IPS DF 19.7 (cell line): ENCODE measurements at places on chromosomes 7 and 10.

GRCh38 chr7:145265180-145265579 lies 429.3 kb upstream of the TPK1 start:
- DNase-seq, result no peak

- no peak for DNase-seq
Observed at GRCh38 chr7:96729820-96730219, 20.2 kb upstream of the SEM1 start.

- DNase-seq, result no peak
Observed at GRCh38 chr10:3756360-3756740, 28.7 kb downstream of the KLF6 start.

GRCh38 chr7:36605261-36606051 lies 118.8 kb downstream of the AOAH start:
- no peak for DNase-seq

DNA sequence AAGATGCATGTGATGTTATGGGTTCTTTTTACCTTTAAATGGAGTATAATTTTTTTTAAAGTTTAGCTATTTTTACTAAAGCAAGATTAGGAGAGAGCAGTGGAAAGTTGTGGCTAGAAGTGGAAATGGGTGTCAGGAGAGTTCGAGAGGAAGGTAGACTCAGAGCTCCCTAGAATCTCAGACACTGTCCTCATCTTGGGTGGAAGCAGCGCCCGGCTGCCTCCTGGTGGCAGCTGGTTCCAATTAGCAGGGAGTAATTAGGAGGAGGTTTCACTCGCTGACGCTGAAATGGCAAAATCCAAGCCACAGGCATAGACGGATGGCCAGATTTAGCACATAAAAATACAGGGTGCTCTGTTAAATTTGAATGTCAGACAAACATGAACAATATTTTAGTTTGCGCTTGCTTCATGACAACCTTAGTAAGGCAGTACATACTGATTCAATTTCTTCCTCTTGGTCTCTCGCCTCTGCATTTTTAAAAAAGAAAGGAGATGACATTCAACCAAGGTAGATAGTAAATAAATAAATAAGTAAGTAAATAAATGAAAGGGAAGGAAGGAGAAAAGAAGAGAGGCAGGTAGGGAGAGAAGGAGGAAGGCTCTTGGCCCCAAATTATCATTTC lies 58.5 kb downstream of the LGI1 start:
- DNase-seq, result no peak

DNA sequence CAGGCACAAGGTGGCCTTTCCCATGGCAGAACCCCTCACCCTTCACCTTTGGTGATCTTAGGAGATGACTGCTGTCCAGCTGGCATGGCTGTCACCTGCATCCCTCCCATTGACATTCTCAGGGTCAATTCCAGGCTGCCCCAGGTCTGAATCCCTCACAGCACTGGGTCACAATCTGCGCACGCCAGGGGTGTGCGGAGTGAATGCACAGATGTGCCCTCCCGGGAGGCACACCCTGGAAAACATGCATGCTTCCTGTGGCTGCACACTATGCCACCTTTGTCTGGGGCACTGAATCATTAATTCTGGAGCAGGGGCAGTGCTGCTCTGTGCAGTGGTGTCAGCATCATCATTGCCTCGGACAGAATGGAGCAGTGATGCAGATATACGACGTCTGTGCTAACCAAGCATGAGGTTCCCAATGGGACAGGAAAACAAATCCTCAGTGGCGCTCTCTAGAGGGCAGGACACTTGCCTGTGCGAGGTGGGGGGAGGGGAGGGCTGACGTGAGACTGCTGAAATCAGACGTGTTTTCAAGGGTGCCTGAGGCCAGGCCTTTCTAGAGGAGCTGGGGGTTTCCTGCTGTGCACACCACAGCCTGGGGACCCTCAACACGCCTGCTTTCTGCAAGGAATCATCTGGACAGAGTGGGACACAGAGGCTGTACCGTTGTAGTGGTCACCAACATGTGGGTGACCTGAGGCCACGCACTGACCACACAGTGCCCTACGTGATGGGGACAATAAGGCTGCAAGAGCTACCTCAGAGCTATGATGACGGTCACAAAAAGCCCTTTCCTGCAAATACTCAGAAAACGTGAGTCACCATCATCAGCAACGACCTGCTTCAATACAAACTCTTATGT lies 77.9 kb downstream of the HIPK2 start:
- no peak for DNase-seq

GRCh38 chr7:7181519-7182155 lies 707 bp upstream of the C1GALT1 start:
- DNase-seq, result no peak

DNA sequence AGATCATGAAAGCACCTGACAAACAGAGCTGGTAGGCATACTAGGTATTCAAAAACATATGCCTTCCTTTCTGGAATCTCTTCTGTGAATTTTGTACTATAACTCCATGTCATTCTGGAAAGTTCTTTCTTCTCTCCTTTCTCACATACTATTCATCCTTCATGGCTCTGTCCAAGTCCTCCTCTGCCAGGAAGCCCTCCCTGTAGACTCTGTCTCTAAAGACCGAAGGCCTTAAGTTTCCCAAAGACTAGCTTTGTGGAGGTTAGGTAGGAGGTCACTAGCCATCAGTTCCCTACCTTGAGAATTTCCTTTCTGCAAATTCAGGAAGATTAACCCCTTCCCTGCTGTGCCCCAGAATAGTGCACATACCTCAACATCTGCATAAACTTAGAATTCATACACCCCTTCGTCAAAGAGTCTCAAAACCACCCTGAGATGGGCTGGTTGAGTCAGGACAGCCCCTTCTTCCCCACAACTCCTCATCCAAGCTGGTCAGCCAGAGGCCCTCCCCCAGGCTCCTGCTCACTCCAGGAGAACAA lies 20.6 kb downstream of the SORBS1 start:
- no peak for DNase-seq

DNA sequence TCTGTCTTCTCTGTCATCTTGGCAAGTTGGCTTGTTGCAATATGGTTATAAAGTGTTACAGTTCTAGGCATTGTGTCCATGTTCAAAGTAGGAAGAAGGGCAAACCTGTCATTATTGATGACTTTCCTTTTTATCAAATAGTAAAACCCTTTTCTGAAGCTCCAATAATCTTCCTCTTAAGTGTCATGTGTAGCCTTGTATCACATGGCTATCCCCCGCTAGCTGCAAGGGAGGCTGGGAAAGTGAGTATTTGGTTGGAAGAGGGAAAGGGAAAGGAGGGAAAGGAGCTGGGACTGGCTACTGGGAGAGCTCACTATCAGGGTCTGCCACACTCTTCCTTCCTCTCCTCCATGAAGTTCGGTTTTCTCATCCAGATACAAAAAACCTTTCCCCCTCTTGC lies 45.2 kb upstream of the FAM180A start:
- no peak for DNase-seq

GRCh38 chr10:35561715-35562114 lies 43.4 kb upstream of the GJD4 start:
- DNase-seq, result no peak

DNA sequence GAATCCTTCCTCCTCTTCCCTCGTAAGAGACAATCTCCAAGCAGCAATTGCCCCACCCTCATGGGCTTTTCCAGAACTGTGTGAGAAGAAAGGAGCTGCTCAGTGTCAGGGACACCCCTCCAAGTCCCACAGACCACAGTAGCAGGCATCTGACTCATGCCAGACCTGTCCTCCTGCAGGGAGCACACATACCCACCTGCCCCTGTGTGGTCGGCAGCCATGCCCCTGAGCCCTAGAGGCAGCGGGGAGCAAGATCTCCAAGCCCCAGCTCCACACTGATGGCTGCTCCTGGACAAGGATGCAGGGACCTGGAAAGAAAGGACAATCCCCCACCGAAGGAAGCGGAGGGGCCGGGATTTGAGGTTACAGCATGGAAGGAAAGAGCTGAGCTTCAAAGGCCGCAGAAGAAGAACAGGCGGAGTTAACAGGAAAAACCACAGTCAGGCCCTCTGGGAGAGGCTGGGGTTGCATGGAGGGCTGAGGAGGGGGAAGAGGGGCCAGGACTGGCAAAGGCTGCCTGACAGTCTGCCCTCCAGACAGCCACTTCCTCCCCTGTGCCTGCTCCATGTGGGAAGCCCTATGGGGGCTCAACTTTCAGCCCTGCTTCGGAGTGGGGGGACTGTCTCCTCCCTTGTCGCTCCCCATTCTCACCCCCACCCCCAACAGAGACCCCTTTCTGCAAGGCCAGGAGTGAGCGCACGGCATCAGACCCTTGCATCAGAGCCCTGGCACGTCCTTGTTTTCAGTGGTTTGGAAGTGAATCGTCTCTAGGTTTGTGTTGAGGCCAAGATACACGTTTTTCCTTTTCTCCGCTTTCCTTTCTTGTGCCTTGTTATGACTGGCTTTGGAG lies 46.8 kb downstream of the ASB13 start:
- no peak for DNase-seq

DNA sequence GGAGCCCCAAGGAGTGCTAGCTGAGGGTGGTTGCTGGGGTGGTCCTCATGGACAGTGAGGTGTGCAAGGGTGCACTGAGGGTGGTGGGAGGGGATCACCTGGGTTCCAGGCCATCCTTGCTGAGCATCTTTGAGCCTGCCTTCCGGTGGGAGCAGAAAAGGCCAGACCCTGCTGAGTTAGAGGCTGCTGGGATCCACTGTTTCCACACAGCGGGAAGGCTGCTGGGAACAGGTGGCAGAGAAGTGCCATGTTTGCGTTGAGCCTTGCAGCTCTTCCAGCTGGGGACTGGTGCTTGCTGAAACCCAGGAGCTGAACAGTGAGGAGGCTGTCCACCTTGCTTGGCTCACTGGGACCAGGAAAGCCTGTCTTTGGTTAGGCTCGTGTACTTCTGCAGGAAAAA lies 34.9 kb downstream of the PRF1 start:
- no peak for DNase-seq
